ENCODE measurements at places on chromosomes 7 and 10. TPM values are rescaled to one million over a fixed set of nuclear protein-coding genes. Genes with fewer than 3 reads are reported as not detected.

Gene ITPRID1
- not detected for total RNA-seq

DNA sequence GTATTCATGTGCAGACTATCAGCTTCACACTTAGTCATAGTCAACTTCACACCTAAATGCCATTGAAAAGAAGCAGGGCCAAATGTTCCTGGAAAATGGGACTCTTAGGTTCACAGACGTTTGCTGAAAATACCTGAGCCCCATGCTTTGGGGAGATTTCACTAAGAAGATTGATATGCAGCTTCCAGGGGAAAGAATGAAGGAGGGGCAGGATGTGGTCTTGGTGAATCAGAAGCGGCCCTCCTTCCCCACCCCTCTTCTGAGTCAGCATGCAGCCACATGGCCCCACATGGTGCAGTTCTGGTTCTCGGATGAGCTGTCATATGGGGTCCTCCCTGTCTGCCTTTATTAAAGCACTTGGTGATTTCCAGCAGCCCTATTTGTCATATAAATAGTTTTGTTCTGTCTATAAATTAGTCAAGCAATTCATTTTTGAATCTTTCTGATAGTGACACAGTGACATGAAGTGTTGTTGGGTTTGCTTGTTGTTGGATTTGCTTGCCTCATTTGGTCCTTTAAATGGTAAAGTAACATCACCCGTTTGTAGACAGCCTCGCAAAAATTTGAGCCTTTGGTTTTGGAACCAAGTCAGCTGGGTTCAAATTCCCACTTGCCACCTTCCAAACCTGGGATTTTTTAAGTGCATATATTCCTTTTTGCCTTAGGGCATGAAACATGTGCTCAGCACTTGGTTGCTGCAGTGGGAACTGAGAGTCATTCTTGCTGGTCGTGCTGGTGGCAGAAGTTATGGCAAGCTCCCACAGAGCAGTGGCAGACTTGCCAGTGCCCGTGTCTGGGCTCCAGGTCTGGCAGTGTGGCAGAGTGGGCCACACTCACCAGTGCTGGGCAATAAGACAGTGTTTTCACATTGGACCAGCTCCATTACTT, 68.1 kb upstream of the CDK6 start:
- DNase-seq, result peak; percentile 66
- H3K27ac ChIP-seq, result peak overlapping the region; percentile 3
- peaks cover 4% of the 10 kb centered on the region for H3K27me3 ChIP-seq

DNA sequence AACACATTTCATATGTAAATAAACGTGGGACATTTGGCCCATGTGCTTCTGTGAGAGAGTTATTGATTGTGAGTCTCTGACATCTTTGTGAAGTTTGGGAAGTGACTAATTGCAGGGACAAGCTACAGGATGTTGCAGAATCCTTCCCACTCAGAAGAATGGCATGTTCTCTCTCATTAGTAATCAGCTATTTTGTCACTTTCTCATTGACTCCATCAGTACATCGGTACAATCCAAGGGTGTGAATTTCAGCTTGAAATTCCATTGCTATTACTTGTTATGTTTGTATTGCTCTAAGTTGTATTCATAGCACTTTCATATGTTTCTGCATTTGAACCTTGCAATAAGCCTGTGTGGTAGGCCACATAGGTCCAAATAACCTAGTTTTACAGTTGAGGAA, 100.0 kb upstream of the KCNMA1 start:
- H3K27me3 ChIP-seq, result peaks cover 7% of the 10 kb centered on the region
- no peaks in the 10 kb centered on the region for H3K36me3 ChIP-seq
- H3K27ac ChIP-seq, result no peak overlapping the region
- no peak for DNase-seq
- no peak overlapping the region for H3K4me3 ChIP-seq

- no peaks in the 10 kb centered on the region for H3K36me3 ChIP-seq
- no peak overlapping the region for H3K27ac ChIP-seq
- H3K27me3 ChIP-seq, result no peaks in the 10 kb centered on the region
- no peaks in the 10 kb centered on the region for H3K4me1 ChIP-seq
- no peak for DNase-seq
- no peak overlapping the region for H3K4me3 ChIP-seq
Observed at GRCh38 chr7:82318786-82319185, 124.8 kb downstream of the CACNA2D1 start.

DNA sequence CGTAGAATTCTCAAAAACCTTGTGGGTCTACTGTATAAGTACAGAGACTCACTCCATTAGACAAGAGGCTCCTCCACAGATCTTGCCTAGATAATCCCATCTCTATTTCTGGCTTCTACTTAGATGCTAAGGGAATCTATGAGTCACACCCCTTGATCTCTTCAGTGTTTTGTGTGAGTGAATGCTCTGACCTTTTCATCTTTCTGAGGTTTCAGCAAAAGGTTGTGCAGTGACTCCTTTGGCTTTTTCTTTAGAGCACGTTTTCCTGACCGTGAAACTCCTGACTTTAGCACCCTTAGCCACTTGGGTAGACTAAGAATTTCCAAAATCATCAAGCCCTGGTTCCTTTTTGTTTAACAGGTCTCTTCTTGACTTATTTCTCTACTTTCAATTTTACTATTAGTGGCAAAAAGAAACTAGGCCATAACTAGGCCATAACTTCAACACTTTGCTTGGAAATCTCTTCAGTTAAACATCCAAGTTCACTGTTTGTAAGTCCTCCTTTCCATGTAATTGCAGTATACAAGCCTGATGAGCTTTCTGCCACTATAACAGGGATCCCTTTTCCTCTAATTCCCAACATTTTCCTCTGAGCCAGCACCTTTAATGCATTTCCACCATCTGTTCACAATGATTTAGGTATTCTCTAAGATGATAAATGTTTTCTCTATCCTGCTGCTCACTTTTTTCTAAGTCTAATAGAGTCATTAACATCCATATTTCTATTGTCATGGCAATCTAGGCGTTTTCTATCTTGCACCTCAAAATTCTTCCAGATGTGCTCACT, 19.4 kb downstream of the COPG2 start:
- peak overlapping the region; percentile 0 for H3K4me3 ChIP-seq
- H3K4me1 ChIP-seq, result peaks cover 8% of the 10 kb centered on the region
- peaks cover 35% of the 10 kb centered on the region for H3K36me3 ChIP-seq
- no peak for DNase-seq

- H3K4me1 ChIP-seq, result no peaks in the 10 kb centered on the region
- no peak for DNase-seq
- H3K4me3 ChIP-seq, result no peak overlapping the region
Observed at GRCh38 chr7:14191686-14192098, 202.2 kb upstream of the ETV1 start.
